ENCODE measurements at places on chromosomes 2 and 18.

GRCh38 chr2:224723586-224724217 is 7.5 kb upstream of the CCDC195 start:
- DNase-seq: no peak

- DNase-seq: no peak
Observed at GRCh38 chr18:24128700-24129099, 10.2 kb upstream of the CABYR start.

DNA sequence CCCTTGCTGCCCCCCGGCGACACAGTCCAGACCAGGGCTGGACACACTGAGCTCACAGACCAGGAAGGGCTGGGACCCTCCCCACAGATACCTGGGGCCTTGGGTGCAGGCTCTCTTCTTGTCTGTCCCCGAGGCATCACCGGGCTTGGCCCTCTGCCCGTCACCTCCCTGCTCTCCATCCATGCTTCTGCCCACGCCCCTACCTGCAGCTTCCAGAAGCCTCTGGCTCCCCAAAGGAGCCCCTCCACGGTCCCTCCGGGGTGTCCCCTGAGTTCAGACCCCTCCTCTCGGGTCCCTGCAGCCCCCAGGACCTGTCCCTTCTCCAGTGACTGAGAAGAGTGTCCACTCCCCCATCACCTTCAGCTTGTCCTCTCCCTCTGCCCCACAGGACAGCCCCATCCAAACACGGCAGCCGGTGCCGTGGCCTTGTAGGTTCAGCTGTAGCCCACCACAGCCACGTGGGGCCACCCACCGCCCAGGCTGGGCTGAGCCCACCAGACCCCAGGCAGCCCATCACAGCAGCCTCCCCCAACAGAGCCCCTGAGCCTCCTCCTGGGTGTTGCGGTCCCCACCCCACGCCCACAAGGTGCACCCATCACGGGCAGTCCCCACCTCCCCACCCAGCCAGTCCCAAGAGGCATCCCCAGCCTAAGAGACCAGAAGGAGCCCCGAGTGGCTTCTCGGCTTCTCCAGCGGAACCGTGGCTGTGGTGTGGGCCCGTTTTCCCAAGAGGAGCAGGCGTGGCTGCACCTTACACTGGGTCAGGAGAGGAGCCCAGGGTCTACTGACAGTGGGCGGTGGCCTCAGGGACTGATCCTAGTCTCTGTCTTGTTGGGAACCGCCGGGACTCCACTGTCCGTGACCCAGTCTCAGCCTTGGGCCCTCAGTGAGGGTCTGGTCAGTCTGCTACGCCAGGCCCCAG is 53.1 kb downstream of the RAMP1 start:
- no peak for DNase-seq

GRCh38 chr2:150134223-150134857 is 353.1 kb downstream of the RND3 start:
- DNase-seq: no peak

- no peak for DNase-seq
Observed at GRCh38 chr2:70006447-70006784, 45.0 kb upstream of the ASPRV1 start.

- DNase-seq: peak; percentile 67
Observed at GRCh38 chr2:69830045-69830905, 815 bp downstream of the GMCL1 start.

DNA sequence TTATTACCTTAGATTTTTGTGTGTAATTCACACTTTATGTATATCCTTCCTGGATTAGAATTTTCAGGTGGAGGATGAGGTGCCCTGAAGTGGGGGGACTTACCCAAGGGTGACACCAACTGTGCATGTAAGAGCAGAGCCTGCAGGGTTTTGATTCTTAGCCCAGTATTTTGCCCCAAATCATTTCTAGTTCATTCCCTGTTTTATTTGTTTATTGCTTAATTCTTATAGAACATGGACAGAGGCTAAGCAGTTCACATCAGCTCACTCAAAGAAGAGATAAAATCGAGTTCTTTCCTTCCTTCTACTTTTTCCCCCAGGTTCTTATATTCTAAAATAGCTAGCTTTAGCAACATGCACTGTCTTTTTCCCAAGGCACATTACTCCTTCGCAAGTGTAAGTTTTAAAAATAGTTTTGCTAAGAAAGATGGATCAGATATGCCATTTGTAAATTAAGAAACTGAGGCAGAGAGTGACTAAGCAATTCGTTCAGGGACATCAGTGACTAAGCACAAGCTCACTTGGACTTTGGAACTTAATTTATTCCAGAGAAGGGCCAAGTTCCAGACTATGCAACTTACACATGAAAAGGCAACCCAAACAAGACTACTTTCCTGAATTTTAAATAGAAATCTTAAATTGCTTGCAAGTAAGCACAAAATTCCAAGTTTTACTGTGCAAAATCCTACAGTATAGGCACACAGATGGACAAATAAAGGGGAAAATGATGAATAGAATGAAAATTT is 427.9 kb upstream of the POU3F3 start:
- DNase-seq: no peak

DNA sequence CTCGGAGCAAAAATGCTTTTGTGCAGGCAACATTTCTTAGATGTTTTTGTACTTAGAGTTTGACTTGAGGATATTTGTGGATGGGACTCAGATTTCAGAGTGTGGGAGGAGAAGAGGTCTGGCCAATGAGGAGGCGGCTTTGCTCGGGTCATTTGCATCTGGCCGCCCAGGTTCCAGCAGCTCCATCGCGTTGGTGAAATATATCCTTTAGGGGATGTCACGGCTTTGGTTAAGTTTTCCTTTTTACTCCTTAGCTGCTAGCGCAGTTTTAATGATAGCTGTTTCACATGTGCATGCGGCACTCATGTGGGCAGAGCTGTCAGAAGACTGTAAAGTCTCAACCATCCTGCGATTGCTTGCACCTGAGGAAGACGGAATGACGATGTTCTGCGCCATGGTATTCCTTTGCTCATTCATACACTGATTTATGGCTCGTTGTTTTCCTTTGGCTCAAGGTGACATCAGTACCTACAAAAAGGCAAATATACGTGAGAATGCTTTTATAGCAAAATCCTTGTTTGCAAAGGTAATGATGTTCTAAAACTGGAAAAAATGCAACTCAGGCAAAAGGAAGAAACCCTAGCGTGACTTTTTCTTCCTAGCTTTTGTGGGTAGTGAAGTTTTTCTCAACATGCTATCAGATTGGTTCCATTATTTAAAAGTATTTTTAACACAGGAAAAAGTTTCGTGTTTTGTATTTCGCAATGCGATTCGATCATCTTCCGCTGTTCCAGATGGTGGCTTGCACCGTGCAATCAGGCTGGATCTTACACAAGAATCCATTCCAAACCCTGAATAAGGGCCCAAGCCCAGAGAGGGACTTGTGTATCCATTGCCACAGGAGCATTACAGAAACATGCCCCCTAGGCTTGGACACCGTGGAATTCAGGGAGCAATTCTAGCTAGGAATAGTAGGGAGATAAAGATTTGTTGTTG is 70.5 kb upstream of the ZNF516 start:
- no peak for DNase-seq

- DNase-seq: no peak
Observed at GRCh38 chr18:9648431-9649163, 34.2 kb upstream of the PPP4R1 start.

GRCh38 chr2:69134306-69134945 is 121.4 kb downstream of the ANTXR1 start:
- no peak for DNase-seq

DNA sequence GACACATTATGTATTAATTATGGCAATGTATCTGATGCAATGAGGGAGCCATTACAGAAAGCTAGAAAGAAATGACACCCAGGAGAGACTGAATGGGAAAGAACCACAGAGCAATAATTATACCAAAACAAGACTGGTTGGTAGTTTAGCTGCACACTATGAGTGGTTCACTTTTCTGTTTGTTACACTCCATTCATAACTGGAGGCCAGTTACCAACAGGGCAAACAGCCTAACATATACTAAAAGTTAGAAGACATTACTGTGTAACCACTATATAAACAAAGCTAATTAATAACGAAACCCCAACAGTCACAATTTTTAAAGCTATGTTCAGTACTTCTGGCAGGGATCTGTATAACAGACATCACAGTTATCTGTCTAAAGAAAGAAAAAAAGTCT is 49.4 kb downstream of the NBAS start:
- no peak for DNase-seq

GRCh38 chr18:26561769-26562168 is 13.4 kb upstream of the KCTD1 start:
- no peak for DNase-seq

GRCh38 chr2:45401431-45401922 is 209.6 kb downstream of the SRBD1 start:
- no peak for DNase-seq

- no peak for DNase-seq
Observed at GRCh38 chr2:179981085-179981484, 26.0 kb downstream of the CWC22 start.

- DNase-seq: no peak
Observed at GRCh38 chr2:74436111-74436805, 5.5 kb downstream of the RTKN start.

DNA sequence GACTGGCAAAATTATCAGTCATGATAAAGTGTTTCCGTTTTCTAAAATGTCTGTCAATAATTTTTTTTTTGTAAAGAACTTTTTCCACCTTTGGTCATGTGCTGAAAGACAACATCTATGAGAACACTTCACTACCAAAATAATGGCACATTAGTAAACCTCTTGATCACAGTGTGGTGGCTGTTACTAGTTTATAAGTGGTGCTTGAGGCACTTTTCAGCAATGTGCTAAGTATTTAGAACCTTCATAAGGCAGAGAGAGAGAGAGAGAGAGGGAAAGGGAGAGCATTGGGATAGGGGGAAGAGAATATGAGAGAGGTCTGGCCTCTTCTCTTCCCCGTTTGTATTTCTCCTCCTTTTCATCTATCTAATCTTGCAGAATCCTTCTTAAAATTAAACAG is 1.1 kb upstream of the NYAP2 start:
- no peak for DNase-seq

- no peak for DNase-seq
Observed at GRCh38 chr2:127121776-127122176, 14.8 kb upstream of the BIN1 start.

GRCh38 chr2:208529796-208530195 is 123.2 kb downstream of the PTH2R start:
- DNase-seq: no peak

DNA sequence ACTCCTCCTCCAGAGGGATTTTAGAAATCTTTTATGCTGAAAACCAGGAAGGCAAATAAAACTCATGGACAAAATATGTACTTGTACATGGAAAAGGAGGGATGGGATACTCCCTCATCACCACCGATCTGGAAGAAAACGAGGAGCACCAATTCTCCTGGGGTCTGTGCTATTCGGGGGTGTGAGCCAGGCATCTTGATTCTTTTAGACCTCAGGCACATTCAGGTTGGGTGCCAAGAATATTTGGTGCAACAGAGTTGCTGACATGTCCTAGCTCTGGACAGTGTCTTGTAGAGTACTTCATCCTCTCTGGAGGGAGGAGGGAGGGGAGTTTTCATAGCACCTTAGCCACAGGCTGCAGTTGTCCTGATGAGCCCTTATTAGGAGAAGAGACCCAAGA is 163.0 kb downstream of the PRKCE start:
- DNase-seq: no peak

DNA sequence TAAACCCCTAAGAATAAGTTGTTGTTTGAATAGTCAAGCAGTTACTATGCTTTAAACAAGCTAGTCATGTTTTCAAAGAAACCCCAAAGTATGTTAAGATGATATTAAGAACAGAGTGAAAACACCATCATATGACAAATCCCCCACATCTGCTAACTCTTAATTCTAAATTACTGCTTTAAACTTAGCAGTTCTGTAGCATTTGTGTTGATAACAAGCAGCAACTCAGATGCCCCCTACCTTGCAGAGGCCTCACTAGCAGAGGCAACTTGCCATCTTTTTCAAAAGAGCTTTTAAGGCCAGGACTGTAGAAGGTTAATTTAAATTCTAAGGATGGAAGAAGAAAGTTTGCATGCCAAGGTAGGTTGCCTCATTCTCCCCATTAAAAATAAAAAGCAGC is 376.2 kb downstream of the SETBP1 start:
- no peak for DNase-seq

GRCh38 chr2:9319338-9319715 is 104.0 kb downstream of the ITGB1BP1 start:
- DNase-seq: no peak

DNA sequence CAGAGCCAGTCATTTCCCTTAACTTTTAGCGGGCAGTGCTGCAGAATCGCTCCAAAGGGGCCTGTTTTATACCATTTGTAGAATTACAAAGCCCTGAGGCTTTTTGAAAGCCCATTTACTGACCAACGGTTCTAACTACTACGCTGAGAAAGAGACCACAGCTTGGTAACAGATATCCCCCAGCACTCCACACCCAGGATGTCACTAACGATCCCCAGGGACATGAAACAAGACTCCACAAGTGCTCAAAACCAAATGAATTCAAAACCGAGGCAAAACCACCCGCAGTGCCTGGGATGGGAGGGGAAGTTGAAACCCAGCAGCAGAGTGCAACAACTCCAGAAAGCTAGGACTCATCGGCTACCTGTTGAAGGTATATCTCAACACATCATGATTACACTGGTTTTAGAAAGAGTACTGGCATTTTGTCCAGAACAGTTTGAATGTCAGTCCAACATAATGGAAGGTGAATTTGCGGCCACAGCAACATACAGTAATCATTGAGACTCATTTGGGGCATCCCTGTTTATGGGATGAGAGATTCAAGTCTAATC is 33.6 kb upstream of the LRP2 start:
- no peak for DNase-seq

DNA sequence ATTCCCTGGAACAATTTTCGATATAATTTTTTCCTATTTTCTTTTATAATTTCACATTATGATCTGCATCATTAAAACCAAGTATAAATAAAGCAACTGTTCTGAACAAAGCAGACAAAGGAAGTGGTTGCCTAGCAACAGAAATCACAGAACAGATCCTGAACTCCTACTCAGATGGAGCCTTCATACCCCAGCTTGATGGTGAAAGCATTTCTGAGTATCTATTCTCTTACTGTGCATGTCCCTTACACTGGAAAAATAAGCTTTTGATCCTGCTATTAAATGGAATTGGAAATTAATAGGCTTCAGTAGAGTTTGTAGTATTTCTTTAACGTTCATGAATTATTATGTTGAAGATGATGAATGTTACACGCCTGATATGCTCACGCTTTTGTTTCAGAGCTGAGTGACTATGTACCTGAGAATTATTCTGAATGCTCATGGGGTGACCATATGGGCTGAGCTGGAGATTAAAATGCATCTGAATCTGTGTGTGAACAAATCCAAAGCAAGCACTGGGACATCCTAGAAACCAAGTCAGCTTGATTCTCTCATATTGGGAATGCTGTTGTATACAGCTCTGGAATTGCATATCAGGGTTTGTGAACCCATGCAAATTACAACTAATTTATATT is 254.0 kb downstream of the KCNJ3 start:
- DNase-seq: no peak

DNA sequence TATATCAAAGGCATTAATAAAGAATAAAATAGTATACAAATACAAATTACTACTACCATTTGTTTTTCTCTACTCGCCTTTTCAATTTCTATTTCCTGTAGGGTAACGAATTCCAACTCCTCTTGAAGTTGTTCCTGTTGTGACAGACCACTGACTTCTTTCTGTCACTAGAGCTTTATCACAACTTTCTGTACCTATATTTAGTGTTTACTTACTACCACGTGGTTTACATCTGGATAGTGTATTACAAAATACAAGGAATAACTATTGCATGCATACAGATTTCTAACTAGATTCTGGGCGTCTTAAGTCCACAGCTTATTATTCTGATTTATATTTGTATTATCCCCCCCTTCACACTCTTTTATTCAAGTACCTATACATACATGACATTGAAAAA is 22.3 kb downstream of the NBAS start:
- no peak for DNase-seq

Data from activated CD4-positive, alpha-beta T cell treated with anti-CD3 and anti-CD28 coated beads for 36 hours (primary cell).